CD4-positive, alpha-beta T cell (primary cell): ENCODE measurements at places on chromosomes 12 and 14.

DNA sequence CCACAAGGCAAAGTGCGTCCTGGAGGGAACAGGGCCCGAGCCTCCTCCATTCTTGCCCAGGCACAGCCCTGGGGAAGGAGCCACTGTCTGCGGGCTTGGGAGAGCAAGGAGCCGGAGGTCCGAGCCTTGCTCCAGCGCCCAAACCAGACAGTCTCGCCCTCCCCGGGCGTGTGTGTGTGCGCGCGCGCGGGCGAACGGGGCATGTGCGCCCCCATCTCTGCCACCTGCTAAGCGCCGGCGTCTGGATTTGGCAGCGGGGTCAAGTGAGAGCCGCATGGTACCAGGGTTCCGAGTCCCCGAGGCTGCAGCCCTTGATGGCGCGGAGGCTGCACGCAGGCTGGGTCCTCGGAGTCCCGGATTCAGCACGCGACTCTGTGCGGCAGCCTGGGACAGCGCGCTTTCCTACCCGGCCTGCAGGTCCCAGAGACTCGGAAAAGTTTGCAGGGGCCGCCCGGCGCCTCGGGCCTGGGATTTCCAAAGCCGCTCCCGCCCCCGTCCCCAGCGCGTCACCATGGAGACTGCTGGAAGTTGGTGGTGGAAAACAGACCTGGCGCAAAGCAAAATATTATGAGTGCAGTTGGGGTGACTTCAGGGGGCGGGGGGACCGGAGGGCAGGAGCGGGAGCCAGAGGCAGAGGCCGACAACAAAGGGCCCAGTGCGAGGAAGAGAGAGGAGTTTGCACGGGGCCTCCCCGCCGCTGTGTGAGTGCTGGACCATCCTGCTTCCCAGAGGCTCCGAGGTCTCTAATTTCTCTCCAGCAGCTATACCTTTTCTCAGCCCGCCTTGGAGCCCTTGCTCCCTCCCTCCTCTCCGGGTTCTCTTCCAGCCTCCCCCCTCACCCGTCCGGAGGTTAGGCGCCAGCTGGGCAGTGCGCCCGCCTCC is 4.2 kb downstream of the RFX4 start:
- DNase-seq = no peak

DNA sequence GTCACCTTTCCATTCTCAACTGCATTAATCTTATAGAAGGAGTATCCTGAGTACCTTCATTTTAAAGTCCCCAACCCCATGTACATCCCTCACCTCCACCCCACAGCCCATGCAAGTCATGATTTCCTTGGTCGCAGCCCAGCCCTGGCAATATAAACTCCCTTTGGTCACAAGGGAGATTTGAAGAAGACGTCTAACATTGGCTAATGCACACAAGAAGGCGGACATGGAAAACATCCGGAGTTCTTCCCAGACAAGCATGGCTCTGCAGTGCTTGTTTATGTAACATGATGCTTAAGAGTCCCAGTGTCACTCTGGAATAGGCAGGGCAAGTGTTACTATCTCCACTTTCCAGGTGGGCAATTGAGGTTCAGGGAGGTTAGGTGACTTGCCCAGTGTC is 277.6 kb downstream of the DPF3 start:
- no peak for DNase-seq

DNA sequence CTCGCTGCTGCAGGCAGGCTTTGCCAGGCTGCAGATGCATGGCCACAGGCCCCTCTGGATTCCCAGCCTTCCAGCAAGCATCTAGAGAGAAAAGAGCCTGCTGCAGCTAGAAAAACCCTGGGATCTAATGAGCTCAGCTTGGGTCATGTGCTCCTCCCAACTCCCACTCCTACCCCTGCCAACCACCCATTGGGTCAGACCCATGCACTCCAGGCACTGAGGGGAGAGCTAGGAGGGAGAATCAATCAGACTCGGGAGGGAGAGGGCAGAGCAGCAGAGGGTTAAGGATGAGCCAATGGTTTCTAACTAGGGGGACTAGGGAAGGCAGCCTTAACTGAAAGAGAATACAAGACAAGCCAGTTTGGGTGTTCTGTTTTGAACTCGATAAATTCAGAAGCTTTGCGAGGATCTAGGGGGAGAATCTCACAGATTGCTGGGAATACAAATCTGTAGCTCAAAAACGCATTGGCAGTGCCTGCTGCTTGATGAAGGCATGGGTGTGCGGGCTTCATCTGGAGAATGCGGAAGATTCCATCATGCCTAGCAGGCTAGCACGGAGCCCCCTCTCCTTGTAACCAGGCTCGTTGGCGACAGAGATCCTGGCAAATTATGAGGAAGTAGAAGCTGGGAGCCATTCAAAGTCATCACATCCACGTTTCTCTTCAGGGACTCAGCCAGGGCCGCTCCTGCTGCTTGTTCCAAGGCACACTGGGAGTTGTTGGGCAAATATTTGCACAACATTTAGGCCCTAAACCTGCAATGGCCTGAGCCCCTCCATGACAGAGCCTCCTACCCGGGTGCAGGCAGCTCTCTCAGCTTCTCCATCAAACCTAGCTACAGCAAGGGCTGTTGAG is 56.4 kb downstream of the VCPKMT start:
- DNase-seq = no peak

DNA sequence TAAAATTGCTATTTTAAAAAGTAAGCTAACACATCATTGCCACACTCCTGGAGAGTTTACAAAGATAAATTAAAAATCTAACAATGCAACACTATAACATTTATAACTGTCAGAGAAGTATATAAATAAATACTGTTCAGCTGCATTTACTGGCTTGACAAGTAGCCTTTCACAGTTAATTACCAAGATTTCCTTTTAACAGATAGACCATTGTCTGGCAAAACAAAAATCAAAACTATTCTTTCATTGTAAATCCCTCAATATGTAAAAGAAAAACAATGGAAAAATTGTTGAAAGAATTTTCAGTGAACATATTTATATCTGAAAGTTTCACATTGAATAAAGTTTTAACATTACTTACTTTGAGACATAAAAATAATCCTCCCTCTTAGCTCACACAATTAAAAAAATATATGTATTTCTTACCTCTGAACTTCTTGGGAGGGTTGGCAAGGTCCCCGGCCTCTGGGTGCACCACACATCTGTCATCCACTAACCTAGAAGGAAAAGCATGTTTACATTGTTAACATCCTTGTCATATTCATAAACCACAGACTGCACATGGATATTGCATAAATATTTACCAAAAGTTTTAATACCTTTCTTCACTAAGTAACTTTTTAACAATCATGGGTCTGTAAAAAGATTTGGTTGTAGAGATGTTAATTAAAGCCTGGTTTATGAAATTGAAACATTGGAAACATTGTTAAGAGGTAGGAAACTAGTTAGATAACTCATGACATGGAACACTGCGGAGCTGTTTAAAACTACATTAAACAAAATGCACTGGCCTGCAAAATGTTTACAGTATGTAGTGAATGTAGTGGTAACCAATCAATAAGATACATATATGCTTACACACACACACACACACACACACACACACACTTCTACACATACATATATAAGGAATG is 43.0 kb downstream of the ITPR2 start:
- DNase-seq = no peak

GRCh38 chr14:93655078-93655750 is 133.1 kb downstream of the PRIMA1 start:
- no peak for DNase-seq

DNA sequence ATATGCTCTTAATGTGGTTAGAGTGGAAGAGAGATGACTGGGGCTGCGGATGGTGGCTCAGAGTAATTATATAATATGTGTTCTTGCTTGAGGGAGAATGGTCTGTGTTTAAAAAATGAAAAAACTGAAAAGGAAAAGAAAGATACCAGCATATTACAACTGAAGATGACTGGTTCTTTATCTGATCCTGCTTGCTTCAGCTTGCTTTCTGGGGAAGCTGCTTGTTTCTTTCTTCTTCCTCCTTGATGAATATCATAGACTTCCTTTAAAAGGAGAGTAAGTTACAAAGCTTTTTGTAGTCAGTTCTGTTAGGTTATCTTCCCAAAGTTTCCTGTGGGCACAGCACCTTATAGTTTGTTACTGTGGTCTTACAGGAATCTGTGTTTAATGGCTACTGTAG is 210.9 kb downstream of the ERC1 start:
- no peak for DNase-seq

DNA sequence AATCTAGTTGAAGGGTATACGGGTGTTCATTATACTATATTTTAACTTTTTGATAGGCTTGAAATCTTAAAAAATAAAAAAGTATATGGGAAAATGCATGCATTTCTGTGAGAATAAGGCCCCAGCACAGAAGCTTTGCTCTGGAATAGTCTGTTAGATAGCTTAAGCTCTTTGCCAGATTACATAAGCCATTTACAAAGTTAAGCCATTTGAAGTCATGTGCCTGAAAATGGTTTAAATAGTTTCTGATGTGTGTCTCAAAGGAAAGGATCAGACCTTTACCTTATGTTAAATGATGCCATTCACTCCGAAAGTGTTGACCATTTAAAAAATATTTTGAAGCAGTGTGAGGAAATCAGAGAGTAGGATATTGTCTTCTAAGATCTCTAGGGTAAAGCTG is 51.3 kb downstream of the WASHC4 start:
- DNase-seq = no peak

GRCh38 chr12:82970614-82971013 is 283.9 kb downstream of the TMTC2 start:
- no peak for DNase-seq

- no peak for DNase-seq
These were observed 87.1 kb downstream of the ETNK1 start for GRCh38 chr12:22712083-22712482.

DNA sequence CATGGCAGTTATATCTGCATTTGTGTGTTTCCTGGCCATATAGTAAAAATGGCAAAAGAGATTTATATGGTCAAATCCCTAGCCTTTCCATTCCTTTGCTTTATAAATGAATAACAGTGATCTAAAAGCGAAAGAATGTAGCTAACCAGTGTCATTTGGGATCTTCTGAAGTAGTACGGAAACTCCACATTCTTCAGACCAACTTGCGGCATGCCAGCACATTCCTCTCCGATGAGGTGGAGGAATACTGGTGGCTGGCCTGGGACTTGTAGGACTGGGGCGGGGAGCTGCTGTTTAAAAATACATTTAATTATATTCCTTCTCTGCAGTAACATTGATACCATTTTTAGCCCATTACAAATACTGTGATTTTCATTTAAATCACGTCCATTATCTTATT is 85.3 kb downstream of the SAMD4A start:
- DNase-seq = no peak

DNA sequence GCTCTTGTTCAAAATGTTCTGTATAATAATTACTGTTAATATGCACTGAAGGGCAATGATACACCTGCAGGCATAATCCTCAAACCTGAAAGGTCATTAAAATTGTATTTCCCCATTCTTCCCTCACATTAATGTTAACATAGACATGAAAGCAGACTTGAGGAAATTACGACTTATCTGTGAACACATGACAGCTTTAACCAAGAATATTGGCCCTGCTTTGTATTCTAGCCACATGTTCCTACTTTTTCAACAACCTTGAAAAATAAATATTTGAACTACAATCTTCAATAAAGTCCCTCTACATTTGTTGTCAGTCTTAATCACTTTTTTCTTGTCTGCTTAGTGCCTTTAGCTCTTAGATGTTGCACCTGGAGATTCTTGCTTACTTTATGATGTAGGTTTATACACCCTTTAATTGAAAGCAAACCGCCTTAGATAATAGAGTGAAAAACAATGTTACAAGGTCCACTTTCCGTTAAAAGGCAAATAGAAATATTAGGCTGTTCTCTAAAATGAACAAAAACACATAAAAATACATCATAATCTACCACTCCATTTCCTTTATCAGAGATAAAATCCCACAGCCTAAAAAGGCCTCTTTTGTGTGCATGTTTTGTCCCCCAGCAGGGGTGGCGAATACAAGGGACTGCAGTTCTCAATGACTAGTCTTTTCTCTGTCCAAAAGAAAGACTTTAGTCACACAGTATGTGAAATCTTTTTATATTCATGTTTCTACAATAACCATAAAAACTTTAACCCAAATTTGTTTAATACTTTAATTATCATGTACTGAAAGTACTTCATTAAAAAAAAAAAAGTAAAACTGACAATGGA is 55.9 kb downstream of the ZFC3H1 start:
- DNase-seq = no peak

GRCh38 chr14:71399057-71399487 is 491.8 kb downstream of the PCNX1 start:
- no peak for DNase-seq

DNA sequence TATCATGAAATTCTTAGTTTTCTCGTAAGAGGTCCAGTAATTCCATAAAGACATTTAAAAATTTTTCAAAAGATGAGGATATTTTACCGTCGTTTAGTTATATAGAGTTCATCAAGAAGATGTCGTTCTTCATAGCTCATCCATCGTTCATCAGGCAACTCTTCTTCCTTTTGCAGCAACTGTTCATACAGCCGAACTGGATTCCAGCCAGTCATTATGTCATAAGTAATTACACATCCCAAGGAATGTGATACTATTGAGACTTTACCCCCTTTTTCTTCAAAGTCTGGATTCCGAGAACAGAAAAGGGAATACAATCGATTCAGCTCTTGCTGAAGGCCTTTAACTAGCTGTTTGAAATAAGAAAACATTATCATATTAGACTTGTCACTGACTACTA is 90.3 kb downstream of the DDHD1 start:
- no peak for DNase-seq

- DNase-seq = no peak
These were observed 24.5 kb downstream of the RECQL start for GRCh38 chr12:21476949-21477348.

DNA sequence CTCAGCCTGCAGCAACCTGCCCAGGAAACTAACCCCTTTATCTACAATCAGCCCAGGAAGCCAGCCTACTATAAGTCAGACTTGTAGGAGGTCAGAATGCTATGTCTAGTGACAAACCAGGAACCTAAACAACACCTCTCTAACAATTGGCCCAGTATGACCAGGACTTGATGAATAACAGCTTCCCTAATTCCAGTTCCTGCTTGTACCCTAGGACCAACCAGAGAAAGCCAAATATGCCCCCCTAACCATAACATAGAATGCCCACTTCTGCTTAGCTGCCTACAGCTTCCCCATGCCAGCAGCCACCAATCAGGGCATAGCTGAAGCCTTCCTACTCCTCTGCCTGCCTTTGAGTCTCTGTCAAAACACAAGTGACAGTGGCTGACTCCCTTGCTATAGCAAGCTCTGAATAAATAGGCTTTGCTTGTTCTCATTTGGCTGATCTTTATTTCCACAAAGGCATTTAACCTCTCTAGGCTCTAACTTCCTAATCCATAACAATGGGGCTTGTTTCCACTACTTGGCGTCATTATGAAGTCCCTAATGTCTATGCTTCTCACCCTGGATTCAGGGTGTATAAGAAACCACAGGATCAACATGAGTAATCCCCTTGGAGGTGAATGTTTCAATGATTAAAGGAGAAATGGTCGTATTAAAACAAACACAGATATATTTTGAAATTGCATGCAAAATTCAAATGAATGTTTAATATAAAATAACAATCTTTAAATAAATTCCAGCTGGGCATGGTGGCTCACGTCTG is 220.2 kb downstream of the ANO6 start:
- DNase-seq = no peak

GRCh38 chr12:49583366-49584094 is 15.6 kb upstream of the MCRS1 start:
- DNase-seq = no peak

GRCh38 chr14:56119201-56119981 is 1.2 kb downstream of the PELI2 start:
- peak; percentile 11 for DNase-seq

- no peak for DNase-seq
These were observed 45.5 kb downstream of the ACSM4 start for GRCh38 chr12:7349418-7349817.

GRCh38 chr12:96986883-96987523 is 79.9 kb downstream of the NEDD1 start:
- DNase-seq = peak; percentile 4

GRCh38 chr12:49017891-49018260 is 700 bp downstream of the PRKAG1 start:
- DNase-seq = no peak

- no peak for DNase-seq
These were observed 106.6 kb upstream of the AMN1 start for GRCh38 chr12:31835276-31835882.
